Pulmonary artery endothelial cell (primary cell): ENCODE measurements at places on chromosomes 6 and 20.

GRCh38 chr6:170271771-170272314 lies 19.0 kb downstream of the DLL1 start:
- DNase-seq, result no peak

- no peak for DNase-seq
These were observed 9.9 kb downstream of the IRF4 start for GRCh38 chr6:401239-401993.

DNA sequence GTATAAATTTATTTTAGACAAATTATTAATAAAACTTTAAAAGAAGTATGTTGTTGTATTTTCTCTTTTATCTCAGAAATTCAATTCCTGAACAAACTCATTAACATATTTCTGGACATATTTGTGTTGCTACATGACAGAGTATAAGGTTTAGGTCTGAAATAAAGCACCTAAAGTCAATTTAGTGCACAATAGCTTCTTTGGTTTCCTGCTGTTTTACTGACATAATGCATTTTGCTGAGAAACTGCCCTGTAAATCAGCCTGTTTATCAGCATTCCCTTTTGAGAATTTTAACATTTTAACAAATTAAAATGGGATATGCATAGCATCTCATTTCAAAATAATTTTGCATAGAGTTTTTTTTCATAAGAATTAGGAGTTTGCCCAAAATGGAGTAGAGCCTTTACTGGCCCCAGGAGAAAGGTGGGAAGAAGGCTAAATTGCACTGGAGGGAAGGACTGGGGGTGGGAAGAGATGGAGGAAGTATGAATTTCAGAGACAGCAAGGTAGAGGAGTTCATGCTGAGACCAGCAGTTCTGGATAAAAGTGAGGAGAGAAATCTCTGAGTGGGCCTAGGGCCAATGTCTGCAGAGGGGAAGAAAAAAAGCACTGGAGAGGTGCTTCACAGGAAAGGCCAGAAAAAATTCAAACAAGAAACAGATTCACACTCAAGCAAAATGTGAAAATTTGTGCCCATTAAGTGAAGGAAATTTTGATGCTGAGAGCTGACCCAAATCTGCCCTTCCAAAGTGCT lies 324.2 kb upstream of the HSF2 start:
- DNase-seq, result no peak

DNA sequence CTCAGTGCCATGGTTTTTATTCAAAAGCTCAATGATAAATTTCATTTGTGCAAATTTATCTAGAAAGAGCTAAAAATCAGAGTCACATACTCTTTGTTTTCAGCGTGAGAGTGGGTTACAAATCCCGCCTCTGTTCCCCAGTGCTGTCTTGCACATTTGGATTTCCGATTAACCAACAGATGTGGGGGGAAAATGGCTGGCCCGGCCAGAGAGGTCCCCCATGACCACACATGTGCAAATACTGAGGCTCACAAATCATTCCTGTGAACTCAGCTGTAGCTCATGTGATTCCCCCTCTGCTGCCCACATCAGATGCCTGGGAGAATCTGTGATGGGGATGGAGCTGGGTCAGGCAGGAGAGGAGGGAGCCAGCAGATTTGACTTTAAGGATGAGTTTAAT lies 168.7 kb downstream of the PAX1 start:
- no peak for DNase-seq

- no peak for DNase-seq
These were observed 92.3 kb upstream of the ELOVL5 start for GRCh38 chr6:53441035-53441493.

DNA sequence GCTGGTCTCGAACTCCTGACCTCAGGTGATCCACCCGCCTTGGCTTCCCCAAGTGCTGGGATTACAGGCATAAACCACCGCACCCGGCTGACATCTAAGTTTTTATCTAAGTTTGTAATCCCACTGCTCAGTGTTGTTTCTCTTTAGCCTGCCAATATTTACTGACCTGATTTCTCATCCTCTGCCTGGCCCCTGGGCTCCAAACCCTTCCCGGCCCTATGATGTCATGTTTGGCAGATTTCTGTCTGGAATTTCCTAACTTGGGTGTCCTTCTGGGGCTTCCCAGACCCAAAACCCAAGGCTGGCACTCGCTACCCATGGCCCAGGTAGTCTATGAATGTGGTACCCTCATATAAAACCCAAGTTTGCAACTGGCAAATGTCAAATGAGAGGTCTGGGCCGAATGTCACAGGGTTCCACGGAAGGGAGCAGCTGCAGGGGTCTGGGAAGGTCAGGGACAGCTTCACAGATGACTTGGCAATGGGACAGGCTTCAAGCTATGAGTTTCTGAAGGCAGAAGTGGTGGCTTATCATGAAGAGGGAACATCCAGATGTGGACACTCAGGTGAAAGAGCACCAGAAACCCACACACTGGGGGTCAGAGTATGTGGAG lies 54.9 kb downstream of the TMEM170B start:
- DNase-seq, result no peak

DNA sequence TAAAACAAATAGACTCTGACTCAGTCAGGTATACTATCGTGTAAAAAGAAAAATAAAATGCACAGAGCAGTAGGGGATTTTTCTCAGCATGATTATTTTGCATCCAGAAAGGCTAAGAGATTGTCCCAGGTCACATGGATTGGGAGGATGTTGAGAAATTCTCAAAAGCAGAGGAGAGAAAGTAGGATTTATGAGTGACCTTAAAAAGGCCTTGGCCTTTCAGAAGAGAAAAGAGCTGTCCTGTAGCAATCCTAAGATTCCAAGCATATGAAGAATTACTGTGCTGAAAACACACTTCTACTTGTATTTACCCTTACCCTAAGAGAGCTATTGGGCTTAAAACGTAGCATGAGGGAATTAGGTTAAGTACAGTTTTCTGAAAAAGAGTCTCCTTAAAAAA lies 149.7 kb upstream of the ENPP5 start:
- no peak for DNase-seq

GRCh38 chr6:56770011-56770520 lies 127.4 kb upstream of the DST start:
- no peak for DNase-seq

DNA sequence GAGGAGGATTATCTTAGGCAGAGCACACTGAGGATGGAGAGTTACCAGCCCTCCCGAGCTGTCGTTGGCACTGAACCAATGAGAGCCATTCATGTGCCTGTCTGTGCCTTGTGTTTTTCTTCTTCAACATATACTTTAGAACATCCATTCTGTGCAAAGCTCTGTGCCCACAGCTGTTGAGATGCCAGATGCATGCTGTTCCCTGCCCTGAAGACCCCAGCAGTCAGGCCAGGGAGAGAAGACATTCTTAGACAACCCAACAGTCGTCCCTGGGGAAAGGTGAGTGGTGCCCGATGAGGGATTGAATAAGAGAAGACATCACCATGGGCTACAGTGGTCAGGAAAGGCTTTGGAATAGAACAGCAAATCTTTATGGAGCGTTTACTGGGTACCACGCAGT lies 114.1 kb downstream of the NRN1 start:
- DNase-seq, result no peak

DNA sequence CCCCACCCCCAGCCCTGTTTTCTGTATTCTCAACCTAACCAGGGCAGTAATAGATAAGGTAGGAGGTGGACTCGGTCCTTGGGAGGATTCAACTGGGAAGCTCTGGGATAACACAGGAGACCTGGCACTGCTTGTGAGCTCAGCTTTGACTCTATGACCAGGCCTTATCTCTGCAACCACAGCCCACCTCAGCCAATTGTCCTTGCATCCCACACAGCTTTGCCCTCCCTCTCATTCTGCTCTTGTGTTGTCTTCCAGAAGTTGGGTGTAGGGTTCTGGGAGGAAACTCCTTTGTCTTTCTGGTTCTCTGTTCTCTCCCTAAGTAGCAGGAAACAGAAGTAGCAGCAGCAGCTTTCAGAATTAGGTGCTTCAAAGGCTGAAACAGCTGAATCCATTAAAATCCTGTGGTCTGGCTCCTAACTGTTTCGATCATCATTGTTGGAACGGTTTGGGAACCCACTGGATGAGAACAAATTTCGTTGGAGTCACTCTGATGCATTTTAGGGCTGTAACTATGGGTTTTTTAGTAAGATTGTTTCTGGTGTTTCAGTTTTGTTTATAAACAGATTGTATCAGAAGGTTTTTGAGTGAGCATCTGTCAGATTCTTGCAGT lies 32.4 kb upstream of the SNX9 start:
- no peak for DNase-seq

DNA sequence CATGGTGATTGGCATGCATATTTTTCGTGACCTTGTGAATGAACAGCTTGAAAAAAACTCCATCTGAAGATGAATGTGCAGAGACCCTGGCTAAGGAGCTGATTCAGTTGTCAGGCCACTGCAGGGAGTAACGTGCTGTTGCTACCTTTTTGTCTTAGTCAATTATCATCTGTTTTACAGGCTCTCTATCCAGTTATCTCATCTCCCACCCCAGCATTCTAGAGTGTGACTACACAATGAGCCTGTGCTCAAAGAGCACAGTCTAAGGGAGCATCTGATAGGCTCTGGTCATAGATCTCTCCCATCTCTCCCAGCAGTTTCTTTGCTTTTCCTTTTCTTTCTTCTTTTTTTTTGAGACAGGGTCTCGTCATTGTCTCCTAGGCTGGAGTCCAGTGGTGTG lies 45.5 kb downstream of the NDRG3 start:
- DNase-seq, result no peak

DNA sequence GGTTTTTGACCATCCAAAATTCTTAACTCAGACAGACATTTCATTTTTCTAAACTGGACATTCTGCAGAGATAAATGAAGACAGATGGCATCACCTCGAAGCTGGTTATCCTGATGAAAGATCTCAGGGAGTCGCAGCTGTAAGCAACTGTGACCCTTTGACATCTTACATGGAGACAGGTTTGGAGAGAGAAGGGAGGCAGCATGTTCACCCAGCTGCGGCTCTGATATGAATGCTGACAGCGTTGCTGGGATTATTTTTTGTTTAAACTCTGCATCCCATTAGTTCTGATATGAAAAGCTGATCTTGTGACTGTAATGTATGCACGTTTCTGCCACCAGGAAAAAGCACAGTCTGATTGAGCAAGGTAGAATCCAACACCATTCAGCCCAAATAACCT lies 89.4 kb downstream of the C6orf118 start:
- no peak for DNase-seq

DNA sequence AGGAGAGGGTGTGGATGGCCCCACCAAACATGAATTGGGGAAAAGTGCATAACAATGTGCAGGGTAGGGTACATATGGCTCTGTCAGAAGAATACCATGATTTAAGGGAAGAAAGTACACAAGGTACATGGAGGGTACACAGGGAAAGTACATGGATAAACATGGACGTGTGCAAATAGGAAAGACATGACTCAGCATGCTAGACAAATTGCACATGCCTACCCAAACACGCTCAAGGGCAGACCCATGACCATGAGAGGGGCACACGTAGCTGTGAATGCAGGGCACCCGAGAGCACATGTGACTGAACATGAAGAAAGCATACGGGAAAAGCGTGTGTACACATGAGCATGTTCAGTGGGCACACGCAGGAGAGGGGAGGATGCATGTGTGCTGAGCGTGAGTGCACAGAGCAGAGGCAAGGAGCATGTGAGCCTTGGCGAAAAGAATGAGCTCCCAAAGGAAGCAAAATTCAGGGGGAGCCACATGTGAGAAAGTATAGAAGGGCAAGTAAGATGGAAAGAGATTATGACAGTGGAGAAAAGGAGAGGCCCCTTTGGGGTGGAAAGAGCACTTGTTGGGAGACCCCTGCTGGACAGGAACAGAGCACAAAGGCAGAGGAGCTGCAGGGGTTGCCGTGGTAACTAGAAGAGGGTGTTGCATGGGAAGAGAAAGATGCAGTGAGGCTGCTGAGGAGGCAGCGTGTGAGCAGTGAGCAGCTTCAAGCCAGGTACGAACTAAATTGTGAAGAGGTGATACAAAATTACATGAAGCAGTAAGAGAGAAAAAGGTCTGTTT lies 17.8 kb downstream of the OR2H2 start:
- DNase-seq, result no peak

DNA sequence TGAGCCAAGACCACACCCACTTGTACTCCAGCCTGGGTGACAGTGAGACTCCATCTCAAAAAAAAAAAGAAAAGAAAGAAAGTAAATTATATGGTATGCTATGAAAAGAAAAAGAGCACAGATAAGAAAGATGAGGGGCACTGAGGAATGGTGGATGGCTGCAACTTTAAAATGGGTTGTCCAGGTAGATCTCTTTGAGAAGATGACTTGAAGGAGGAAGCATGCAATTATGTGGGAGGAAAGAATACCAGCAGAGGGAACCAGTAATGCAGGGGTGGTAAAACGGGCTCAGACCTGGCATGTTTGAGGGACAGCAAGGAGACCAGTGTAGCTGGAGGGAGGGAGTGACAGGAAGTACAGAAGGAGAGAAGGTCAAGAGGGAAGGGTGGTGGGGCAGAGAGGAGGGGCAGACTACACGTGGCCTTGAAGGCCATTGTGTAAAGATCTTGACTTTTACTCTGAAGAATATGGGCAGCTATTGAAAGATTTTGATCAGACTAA lies 22.3 kb downstream of the LINC00237 start:
- no peak for DNase-seq

GRCh38 chr6:128357392-128358130 lies 162.8 kb downstream of the PTPRK start:
- DNase-seq, result no peak

DNA sequence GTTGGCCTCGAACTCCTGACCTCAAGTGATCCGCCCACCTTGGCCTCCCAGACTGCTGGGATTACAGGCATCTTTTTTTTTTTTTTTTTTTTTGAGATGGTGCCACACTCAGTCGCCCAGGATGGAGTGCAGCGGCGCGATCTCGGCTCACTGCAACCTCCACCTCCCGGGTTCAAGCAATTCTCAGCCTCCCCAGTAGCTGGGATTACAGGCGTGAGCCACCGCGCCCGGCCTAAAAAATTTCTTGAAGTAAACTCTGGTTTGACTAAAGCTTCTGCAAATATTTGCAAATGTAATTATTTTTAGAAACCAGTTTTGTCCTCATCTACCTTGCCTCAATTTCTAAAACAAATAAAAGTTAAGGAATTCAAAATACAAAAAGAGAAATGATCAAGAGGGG lies 1.2 kb downstream of the IBTK start:
- no peak for DNase-seq

GRCh38 chr6:52925042-52925441 lies 15.5 kb upstream of the GSTA3 start:
- no peak for DNase-seq

DNA sequence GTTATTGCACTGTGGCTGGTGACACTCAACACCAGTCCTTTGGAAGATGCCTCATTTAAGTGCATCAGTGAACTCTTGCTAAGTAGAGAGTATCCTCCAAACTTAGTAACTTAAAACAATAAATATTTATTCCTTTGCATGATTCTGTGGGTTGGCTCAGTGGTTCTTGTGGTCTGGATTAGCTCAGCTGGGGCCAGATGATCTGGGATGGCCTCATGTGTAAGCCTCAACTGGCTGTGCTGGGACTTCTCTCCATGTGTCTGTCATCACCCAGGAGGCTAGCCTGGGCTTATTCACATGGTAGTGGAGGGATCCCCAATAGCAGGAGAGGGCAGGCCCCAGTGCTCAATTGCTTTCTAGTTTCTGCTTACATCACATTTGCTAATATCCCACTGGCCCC lies 8.3 kb downstream of the LRRN4 start:
- no peak for DNase-seq

GRCh38 chr6:21601932-21602390 lies 8.4 kb downstream of the SOX4 start:
- DNase-seq, result no peak

- no peak for DNase-seq
These were observed 84.0 kb upstream of the ZNF217 start for GRCh38 chr20:53677447-53678314.

- DNase-seq, result no peak
These were observed 74.3 kb upstream of the PHACTR2 start for GRCh38 chr6:143603455-143603854.

- no peak for DNase-seq
These were observed 103.3 kb upstream of the PDE7B start for GRCh38 chr6:135748189-135748588.
